ENCODE measurements at places on chromosomes 16 and 17.

DNA sequence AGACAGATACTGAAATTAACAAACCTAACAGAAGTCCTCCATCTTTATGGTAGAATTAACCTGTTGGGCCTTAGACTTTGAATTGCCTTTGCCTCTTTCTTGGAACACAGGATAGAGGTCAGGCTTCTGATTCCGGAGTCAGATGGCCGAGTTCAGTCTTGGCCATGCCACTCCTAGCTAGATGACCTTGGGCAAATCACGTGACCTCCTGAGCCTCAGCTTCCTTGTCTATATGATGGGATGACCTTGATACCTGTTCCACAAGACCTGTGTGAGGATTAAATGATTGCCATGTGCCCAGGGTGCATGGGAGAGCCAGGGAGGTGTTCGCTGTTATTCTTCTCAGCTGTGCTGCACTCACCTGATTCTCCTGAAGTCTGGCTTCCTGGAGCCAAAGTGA, 161.4 kb downstream of the CMIP start:
- no peak for DNase-seq

GRCh38 chr16:58236831-58237230, 38.9 kb upstream of the CSNK2A2 start:
- DNase-seq: no peak

DNA sequence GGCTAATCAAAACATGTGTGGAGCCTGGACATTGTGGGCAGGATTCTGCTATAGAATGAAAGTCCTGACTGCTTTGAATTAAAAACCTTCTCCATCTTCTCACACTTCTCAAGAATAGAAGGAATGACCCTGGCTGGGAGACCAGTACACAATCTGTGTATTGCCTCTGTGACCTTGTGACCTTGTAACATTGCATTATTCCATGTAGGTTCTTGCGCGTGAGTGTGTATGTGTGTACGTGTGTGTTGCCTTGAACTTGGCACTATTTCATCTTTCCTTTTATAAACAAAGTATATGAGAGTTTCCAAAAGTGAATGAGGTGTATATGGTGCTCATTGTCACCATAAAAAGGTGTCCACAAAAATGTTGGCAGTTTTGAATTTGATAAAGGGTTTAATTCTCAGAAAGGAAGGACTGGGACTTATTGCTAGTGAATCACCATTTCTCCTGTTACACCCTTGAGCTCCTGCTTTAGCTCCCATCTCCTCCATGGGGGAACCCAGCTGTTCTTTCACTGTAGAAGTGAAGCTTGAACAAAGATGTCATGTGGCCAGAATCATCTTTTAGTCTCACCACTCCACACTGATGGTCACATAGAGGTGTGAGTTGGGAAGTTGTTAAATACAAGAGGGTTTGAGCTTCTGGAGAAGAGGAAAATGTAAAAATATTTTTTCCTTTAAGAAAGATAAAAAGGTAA, 244.9 kb downstream of the FTO start:
- no peak for DNase-seq

DNA sequence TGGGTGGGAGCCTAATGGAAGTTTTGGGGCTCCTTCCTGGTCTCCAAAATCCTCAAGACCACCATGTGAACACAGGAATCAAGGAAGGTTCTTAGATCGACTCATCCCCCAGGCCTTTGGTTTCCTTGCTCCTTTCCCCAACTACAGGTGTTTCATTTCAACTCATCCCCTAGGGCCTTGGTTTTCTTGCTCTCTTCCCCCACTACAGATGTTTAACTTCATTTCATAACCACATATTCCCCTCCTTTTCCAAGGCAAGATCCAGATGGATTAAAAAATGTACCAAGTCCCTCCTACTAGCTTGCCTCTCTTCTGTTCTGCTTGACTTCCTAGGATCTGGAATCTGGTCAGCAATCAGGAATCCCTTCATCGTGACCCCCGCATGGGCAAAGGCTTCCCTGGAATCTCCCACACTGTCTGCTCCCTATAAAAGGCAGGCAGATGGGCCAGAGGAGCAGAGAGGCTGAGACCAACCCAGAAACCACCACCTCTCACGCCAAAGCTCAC, at the start of gene CCL11:
TSS of gene CCL11 (plus strand) at position 457 of the 507 bp plus-strand sequence. CDS start 67 bp downstream, outside the sequence.
- DNase-seq: no peak

DNA sequence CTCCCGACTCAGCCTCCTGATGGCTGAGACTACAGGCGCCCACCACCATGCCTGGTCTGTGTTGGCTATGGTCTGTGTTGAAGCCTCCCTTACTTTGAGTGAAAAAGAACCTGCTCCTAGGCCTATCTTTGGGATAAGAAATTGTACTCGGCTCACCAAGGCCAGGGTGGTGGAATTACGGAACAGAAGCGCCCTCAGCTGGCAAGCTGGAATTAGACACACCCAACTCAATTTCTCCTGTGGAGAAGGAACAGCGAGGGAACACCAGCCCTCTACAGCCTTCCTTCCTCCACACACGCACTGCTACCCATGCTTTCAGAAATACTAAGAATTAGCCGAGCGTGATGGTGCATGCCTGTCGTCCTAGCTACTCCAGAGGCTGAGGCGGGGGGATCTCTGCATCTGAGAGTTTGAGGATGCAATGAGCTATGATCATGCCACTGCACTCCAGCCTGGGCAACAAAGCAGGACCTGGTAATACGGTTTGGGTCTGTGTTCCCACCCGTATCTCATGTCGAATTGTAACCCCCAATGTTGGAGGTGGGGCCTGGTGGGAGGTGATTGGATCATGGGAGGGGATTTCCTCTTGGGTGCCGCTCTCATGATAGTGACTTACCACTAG, 40.1 kb upstream of the RBBP6 start:
- DNase-seq: no peak

DNA sequence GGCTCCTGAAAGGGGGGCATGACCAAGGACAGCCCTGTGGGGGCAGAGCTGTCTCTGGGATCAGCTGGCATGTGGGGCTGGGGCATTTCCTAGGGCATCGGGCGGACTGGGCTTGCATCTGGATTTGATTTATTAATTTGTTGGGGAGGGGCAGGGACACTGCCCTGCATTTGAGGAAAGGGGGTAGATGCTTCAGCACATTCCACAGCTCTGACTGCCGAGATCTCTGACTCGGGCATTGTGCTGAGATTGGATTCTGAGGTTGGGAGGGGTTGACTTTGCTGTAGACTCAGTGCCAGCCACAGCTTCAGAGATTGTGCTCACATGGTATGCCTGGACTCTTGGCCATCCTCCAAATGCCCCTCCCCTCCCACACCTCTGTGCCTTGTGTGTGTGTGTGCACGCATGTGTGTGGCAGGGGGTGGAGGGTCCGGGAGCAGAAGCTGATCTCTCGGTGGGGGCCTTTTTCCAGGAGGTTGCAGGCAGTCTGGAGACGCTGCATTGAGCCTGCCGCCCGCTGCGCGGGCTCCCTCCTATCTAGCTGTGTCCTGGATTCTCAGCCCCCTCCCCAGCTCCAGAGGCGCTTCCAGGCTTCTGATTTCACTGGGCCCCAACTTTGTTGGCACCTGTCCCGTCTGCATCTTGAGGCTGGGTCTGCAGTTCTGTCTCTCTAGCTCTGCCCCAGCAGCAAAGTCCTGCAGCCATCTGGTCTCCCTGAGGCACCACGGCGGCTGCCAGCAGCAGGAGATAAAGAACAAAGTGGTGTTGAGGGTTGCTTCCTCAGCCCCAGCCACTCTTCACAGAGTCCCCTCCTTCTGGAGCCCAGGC, 14.9 kb downstream of the IGFBP4 start:
- no peak for DNase-seq

DNA sequence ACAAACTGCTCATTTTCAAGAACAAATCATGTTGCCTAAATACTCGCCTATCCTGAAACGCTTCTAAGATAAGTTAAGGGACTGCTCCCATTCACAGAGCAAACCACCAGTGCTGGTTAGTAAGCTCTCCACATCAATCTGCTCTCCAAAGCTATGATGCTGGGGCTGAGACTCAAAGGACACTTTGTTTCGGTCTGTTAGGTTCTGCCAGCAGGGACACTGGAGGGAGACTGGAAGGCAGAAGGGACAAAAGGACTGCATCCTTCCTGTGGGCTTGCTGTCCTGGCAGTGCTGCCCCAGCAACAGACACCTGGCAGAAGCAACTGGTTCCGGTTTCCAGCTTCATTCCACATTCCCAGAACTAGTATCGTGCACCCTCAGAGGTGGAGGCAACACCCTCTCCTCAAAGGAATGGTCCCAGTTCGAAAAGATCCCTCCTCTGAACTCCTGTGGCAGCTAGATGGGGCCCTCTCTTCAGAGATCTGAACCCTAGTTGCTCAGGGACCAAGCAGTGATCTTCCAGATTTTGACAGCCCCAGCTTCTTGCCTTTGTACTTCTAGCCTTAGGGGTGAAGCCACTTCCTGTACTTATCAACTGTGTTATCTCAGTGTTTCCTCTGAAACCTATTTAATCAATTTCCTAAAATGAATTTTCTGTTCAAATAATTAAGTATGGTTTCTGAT, 73.4 kb upstream of the GSG1L start:
- DNase-seq: no peak

DNA sequence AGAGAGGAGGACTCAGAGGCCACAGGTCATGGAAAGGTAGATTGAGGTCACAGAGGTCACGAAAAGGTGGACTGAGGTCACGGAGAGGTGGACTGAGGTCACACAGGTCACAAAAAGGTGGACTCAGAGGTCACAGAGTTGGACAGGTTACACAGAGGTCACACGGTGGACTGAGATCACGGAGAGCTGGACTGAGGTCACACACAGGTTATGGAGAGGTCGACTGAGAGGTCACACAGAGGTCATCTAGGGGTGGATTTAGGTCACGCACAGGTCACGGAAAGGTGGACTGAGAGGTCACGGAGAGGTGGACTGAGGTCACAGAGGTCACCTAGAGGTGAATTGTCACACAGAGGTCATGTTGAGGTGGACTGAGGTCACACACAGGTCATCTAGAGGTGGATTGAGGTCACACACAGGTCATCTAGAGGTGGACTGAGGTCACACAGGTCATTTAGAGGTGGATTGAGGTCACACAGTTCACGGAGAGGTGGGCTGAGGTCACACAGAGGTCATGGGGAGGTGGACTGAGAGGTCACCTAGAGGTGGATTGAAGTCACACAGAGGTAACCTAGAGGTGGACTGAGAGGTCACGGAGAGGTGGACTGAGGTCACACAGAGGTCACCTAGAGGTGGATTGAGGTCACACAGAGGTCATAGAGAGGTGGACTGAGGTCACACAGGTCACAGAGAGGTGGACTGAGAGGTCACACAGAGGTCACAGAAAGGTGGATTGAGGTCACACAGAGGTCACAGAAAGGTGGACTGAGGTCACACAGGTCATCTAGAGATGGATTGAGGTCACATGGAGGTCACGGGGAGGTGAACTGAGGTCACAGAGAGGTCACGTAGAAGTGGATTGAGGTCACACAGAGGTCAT, 26.7 kb upstream of the JPT2 start:
- no peak for DNase-seq

- no peak for DNase-seq
Observed at GRCh38 chr16:66204756-66205155, 161.7 kb upstream of the CDH5 start.

DNA sequence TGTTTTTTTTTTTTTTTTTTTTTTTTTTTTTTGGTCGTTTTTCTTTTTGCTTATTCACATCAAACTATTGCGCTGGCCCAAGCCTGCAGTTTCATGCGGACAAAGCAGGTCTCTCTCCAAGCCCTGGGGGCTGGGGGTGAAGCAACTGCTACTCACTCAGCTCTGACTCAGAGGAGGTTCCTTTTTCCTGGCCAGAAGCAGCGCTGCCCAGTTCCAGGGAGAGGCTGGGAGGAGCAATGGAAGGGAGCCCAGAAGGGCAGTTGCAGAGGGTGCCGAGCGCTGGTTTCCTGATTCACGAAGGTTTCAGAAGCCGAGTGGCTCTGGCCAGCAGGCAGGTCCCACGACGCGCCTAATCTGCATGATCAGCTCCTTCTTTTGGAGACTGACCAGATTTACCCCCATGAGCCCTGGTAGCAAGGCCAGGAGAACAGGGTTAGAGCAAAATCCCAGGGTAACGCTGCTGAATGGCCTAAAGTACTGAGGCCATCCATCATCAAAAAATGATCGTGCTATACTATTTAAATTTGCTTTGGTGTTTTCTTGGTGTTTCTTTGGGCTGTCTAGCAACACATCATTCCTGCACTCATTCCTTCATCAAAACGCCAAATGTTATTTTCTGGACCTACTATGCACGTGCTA, 144.7 kb upstream of the SOX9 start:
- DNase-seq: no peak

DNA sequence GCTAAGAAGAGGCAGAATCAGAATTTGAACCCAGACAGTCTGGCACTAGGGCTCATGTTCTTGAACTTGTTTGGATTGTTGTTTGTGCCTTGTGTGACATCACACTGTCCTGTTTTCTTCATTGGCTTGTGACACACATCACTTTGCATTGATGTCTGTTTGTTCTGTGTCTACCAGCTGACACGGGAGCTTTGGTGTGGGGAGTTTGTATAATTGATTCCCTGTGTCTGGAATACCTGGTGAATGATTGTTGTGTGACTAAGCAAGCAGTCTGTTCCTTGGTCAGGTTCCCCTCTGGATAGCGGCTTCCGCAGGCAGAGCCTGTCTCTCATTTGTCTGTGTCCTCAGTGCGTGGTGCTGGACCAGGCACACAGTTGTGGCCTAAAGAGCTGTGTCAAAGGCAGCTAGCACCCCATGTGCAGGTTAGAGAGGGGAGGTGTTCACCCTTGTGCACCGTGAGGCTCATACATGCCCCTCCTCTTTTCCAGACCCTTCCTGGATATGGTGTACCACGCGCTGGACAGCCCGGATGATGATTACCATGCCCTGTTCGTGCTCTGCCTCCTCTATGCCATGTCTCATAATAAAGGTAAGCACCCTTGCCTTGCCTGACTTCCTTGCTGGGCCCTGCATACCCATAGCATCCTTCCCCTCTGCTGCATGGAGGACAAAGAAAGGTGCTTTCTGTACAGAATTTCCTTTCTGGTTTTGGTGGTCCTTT, 80.1 kb downstream of the CLEC16A start:
- no peak for DNase-seq

DNA sequence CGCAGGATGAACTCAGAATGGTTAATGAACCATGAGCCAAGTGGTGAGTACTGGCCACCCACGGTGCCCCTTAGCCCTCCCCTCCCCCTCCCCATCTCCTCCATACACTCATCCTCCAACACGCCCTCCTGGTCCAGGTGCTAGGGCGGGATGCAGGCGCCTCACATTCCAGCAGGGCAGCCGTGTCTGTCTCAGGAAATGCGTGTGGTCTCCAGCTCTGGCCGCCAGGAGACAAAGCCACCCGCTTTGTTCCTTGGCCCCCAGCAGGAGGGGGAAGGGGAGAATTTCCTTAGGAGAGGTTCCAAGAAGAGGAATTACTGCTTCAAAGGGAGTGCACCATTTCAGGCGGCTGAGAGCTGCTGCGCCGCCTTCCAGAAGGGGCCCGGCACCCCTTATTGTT, 29.7 kb upstream of the RMI2 start:
- DNase-seq: no peak

All from T-helper 9 cell (primary cell).